ENCODE measurements at places on chromosomes 13 and 19.

DNA sequence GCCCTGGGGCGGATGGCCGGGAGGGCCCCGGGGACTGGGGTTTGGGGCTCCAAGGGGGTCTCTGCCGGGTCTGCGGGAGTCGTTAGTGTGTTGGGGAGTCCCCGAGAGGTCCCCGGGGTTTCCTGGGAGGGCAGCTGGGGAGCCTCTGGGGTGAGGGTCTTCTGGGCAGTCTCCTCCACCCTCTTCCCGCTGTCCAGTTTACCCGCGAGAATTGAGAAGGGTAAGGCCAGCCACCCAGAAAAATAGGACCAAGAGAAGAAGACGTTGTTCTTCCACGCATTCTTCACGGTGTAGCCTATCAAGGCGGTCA is 1.0 kb upstream of the ETFB start:
- no peak for DNase-seq

DNA sequence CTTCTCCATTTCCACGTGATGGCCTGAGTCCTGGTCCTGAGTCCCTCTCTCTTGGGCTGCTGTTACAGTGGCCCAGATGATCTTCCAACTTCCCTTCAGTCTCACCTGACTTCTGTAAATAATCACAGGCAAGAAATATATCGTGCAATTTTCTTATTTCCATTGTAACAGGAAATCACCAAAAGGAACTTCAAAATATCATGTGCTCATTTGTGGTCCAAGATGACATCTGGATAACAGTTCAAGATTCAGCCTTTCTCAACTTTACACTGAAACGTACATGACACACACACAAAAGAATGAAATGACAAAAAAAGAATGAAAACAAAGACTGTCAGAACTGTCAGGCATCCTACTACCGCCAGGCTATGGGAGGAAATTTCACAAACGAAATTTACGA is 22.0 kb upstream of the RAP2A start:
- DNase-seq: no peak

GRCh38 chr13:50162567-50162966 is 147.3 kb downstream of the KCNRG start:
- no peak for DNase-seq

- DNase-seq: no peak
These were observed 298.8 kb downstream of the SHISA2 start for GRCh38 chr13:25752957-25753551.

GRCh38 chr19:405121-405965 is 3.6 kb downstream of the C2CD4C start:
- no peak for DNase-seq

DNA sequence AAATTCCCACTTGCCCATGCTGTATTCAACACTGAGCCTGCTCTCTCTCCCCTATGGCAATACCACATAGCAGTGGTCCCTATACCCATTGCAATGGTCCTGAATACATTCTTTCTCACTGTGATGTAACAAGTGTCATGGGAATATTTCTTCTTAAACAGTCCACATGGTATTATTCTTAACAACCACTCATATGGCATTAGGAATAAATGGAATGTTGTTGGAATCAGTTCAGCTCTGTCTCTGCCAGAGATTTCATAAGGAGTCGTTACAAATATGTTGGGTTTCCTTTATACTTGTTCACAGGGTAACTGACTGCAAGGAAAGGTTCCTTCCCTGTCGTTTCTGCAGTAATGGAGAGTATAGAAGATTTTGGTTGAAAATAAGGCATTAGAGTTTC is 128.3 kb upstream of the SPATA13 start:
- DNase-seq: no peak

DNA sequence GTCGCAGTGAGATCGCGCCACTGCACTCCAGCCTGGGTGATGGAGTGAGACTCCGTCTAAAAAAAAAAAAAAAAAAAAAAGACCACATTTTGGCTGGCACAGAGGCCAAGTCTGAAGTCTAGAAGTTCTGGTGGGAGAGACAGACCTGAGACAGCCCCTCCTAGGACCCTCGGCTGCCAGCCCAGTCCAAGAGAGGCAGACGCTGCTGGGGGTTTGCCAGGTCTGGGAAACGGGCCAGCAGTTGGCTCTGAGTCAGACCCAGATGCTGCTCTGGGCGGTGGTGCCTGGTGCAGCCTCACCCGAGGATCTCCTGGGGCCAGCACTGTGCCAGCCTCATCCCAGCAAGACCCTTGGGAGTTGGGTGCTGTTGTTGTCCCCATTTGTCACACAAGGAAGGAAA is 5.8 kb downstream of the FCHO1 start:
- no peak for DNase-seq

- DNase-seq: no peak
These were observed 18.6 kb downstream of the PHLDB3 start for GRCh38 chr19:43485951-43486350.

GRCh38 chr13:45280011-45280410 is 61.0 kb downstream of the TPT1 start:
- DNase-seq: no peak

- DNase-seq: peak; percentile 12
These were observed 30.8 kb upstream of the USE1 start for GRCh38 chr19:17184371-17184841.

- no peak for DNase-seq
These were observed 891.7 kb upstream of the MIR17HG start for GRCh38 chr13:90455823-90456222.

DNA sequence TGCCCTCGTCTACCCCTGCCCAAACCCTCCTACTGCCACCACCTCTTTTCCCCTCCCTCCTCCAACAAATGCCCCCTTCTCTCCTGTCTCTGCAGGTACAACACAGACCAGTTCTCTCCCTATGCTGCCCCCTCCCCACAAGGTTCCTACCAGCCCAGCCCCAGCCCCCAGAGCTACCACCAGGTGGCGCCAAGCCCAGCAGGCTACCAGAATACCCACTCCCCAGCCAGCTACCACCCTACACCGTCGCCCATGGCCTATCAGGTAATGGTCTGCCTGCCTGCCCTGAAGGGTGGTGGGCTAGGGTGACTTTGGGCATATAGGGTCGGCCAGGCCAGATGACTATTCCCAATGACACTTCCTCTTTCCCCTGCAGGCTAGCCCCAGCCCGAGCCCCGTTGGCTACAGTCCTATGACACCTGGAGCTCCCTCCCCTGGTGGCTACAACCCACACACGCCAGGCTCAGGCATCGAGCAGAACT is 6.5 kb upstream of the TIMM50 start:
- DNase-seq: peak; percentile 56

DNA sequence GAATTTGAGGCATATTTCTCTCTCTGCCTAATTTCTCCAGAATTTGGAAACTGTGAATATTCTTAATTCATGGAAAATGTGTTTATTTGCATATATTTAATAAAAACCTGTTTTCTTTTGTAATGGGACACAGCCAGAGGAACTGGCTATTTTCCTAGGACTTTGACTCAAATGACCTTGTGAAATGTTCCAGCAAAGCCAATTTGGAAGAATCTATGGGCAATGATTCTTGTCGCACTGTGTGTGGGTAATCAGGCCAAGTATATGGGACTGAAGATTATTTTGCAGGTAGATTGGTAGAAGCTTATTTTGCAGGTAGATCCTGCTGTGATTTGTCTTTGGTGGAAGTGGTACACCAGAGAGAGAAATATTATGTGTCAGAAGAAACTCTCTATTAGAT is 38.8 kb downstream of the SUCLA2 start:
- DNase-seq: no peak

DNA sequence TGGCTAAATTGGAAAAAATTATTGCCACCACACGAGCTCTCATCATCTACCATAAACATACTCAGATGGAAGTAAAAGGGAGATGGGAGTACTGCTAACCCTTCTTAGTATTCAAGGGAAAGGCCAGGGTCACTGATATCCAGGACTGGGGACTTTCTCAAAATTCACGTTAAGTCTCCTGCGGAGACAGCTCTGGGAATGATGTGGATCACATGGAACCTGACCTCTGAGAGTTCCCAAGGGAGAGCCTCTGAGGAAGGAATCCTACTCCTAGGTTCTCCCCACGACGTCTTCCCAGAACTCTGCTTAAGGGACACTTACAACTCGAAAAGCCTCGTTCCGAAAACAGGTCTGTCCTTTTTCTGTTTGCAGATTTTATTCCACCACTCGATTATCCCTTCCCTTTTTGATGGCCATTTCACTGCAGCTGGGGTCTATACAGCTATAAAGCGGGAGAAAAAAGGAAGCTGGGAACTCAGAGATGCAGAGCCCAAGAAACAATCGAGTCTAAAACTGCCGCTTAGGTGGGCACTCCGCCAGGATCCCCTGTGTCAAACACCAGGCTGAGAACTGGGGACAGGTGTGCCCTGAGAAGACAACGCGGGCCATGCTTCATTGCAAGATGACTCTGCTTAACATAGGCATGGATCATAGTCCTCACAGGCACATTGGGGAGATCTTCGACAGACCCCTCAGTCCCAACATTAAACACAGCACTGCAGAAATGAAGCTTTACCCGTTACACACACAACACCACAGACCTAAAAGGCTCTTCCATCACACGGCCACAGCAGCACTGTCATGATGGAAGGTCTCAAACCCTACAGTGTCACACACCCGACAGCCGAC is 823 bp upstream of the ZNF567 start:
- no peak for DNase-seq

DNA sequence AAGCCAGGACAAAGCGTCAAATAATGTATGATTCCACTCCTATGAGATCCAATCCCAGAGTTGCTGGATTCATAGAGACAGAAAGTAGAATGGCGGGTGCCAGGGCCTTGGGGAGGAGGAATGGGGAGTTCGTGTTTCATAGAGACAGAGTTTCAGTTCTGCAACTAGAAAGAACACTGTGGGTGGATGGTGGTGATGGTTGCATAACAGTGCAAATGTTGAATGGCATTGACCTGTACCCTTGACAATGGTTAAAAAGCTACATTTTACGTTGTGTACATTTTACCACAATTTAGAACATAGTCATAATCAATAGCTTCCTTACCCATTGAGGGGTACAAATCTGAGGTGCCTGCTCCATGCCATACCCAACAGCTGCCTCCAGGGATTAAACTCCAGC is 33.4 kb downstream of the MBD3L2B start:
- DNase-seq: no peak

Measured in stimulated activated CD4-positive, alpha-beta T cell treated with anti-CD3 and anti-CD28 coated beads, Interleukin-15, amount 100 ng/mL, for 1 hour (primary cell).